ENCODE measurements at places on chromosomes 13 and 19. TPM values are rescaled to one million over a fixed set of nuclear protein-coding genes. Genes with fewer than 3 reads are reported as not detected.

OR10H1 gene
- total RNA-seq: not detected

ABHD13 gene
- 9.2 TPM for total RNA-seq

ZNF568 gene
- 2.5 TPM for total RNA-seq

ZNF578 gene
- not detected for total RNA-seq

ZNF222 gene
- 2.7 TPM for total RNA-seq
